ENCODE measurements at places on chromosomes 5 and 9.

GRCh38 chr9:33227741-33228140, 12.2 kb upstream of the SPINK4 start:
- no peak for DNase-seq

DNA sequence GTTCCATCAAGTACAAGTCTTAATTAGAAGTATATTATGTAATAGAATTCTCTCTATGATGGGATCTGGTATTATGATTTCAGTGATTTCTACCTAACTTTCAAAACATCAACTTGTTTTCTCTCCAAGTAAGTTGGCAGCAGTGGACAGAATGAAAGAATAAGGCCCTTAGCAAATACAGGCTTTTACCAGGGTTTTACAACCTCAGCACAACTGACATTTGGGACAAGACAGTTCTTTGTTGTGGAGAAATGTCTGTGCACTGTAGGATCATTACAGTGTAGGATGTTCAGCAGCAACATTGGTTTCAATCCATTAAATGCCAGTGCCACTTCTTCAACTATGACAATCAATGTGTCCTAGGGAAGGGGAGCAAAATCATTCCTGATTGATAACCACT, 48.8 kb downstream of the MLANA start:
- no peak for DNase-seq

DNA sequence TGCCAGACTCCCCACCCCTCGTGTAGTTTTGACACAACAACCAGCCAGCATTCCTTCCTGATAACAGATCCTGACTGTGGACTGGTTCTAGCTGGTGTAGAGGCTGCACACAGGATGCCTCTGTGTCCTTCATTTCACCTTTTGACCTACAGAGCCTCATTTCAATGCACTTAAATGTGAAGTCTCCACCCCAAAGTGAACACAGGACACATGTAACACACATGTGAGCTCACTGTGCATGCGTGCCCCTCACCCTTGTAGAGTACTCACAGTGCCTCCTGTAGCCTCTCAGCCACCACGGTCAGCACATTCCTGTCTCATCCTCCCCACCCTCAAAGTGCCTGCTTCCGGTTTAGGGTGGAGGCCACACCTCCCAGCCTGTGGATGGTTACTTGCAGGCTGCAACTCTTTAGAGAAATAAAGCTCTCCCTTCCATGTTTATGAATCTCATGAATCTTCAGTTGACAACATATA, 11.6 kb upstream of the NKD2 start:
- peak; percentile 60 for DNase-seq

DNA sequence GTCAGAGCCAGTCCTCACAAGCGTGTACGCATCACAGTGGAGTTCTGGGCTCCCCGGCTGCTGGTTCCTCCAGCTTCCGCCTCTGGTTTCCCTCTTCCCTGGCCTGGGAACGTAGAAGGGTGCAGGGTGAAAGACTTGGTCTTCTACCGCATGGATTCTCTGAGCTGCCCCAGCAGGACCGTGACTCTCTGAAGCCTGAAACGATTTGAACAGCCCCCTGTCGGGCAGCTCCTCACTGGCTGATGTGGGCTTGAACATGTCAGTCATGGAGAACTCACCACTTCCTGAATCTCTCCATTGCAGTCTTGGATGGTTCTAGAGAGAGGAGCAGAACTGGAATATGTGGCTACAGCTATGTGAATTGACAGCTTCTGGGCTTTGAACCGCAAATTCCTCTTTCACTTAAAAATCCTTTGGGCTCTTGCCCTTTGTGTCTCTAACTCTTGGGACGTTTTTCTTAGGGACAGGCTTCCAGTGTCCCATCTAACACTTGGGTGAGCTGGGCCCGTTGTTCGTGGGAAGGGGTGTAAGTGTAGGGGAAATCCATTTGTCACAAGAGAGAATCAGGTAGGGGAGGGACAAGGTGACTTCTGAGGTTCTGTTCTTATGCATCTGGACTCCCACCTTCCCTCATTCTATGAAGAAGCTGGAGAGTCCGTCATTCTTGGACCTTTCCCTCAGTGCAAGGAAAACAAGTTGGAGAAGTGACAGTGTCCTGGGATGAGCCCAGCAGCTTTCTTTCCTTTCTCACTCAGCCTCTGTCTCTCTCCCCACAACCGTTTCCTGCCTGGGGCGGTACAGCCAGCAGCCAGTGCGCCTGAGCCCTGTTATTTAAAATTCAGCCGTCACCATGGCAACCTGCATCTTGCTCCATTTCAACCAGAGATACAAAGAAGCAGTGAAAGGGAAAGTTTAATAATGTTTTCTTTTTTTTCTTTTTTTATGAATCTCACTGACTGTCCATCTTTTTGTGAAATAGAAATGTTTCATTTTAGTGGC, 84.7 kb downstream of the PTTG1 start:
- DNase-seq: peak; percentile 87

DNA sequence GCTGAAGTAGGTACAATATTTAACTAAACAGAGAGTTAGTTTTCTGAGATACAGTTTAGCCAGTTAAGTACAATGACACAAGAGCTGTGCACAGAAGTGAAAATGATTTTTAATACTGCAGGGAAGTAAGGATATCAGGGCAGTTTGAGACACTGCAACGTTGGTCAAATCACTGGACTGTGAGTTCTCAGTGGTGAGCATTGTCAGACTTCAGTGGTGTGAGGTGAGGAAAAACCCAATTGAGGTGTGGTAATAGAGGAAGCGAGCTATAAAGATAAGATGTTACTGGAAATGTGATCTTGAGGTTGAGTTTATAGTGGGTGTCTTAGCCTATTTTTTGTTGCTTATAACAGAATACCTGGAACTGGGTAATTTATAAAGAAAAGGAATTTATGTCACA, 12.8 kb upstream of the FBXL7 start:
- DNase-seq: no peak

DNA sequence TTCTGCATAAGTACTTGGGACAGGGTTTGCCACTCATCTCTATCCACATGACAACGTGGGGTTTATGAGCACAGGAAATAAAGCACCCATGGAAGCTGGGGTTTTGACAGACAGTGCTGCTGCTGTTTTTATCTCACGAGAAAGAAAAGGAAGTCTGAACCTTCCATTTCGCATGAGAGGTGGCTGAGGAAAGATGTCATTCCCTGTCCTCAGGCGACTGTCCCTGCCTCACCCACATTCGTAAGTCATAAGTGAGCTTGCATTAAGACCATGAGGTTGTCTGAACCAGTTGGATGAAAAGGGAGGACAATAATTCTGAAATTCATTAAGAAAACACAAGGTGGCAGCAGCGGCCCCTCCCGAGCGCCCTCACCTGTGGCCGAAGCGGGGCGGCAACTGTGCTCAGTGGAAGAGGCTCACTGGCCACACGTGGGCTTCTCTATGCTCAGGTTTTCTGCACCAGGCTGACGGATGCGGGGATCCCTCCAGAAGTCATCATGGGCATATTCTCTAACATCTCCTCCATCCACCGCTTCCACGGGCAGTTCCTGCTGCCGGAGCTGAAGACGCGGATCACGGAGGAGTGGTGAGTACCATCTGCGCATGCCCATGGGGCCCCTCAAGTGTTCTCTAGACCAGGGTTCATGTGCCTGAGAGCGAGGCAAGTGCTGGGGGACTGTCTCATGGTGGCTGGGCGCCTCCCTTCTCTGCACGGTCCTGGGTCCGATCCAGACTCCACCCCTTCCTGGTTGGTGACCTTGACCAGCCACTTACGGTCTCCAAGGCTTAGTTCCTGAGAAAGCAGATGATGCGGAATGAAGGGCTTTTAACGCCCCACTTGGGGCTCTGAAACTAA, 54.7 kb upstream of the SUSD3 start:
- peak; percentile 68 for DNase-seq

DNA sequence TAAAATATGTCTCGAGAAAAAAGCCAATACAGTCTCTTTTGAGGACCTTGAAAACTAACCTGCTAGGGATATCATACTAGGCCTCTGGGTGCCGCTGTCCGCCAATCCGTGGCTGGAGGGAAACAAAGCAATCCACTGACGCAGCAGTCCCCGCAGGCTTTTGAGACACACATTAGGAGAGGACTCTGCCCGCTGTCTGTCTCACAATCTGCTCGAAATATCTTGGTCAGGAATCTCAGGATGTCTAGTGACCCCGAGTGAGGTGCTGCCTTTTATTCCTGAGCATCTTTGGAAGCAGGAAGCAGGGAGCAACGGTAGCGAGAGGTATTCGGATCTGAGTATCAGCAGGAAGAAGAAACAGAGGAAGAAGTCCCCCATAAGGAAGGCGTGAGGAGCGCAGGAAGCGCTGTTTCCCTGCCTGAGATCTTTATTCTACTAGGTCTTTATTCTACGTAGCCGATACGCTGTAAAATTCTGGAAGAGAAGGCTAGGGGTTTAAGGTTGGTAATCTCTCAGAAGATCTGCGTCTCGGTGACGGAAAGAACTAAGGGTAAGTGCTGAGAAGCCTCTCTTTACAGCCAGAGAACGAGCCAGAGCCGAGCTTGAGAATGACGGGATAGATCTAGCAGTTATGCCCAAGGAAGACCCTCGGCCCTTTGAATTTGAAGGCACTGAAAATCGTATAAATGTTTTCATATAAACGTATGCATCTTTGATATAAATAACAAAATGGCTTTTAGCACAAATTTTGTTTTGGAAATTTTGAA, 4.0 kb upstream of the PCDHGA1 start:
- peak; percentile 76 for DNase-seq

DNA sequence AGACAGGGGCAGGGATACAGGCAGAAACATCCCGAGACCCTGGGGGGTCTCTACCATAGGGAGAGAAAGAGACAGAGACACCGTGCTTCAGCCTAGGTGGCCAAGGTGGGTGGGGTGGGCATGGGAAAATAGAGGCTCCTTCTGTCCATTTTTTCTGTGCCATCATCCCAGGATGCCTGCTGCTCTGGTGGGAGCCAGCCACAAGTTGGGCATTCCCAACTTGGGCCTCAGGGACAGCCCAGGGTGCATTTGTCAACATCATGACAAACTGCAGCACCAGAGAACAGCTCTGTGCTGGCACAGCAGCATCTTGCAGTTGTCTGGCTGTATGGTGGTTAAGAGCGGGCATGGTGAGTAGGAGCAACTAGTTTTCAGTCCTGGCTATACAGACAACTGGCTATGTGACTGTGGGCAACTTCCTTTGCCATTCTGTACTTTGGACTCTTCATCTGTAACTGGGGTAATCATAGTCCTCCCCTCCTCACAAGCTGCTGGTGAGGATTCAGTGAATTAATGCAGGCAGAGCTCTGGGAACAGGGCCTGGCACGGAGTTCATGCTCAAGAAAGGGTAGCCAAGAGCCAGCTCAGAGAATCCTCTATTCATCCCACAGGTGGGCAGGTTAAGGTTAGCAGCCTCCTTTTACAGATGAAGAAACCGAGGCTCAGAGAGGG, 100.4 kb downstream of the RGS3 start:
- DNase-seq: no peak

DNA sequence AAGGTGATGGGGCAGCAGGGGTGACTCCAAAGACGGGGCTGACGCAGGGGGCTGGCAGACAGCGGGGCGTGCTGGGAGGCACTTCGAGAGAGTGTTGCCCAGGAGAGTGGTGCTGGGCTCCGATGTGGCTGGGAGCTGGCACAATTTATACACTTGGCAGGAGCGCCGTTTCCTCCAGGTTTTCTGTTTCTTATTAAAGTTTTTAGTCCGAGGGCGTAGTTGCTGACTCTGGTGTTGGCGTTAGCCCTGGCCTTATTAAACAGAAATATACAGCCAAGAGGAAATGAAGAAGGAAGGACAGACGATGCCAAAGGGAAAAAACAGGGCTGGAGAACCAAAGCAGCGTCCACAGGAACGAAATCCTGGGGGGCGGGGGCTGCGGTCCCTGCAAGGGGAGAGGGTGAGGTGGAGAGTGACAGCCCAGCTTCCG, 139.6 kb upstream of the PHYKPL start:
- no peak for DNase-seq

DNA sequence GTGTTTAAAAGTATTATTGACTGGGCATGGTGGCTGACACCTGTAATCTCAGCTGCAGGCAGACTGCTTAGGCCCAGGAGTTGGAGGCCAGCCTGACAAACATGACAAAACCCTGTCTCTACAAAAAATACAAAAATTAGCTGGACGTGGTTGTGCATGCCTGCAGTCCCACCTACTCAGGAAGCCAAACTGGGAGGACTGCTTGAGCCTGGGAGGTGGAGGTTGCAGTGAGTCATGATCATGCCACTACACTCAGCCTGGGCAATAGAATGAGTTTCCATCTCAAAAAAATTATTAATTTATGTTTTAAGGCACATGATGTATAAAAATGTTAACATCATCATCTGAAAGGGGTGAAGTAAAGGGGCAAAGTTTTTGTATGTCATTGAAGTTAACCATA, 49.7 kb upstream of the FNIP1 start:
- DNase-seq: no peak
